ENCODE measurements at places on chromosomes 12 and 14. TPM values are rescaled to one million over a fixed set of nuclear protein-coding genes. Genes with fewer than 3 reads are reported as not detected.

The OR4K2 gene
- not detected for polyA plus RNA-seq

The RAPGEF3 gene
- polyA plus RNA-seq, result 69.4 TPM

The LHX5 gene
- polyA plus RNA-seq, result not detected

The CD9 gene
- polyA plus RNA-seq, result 66.3 TPM

The NANOG gene
- polyA plus RNA-seq, result 0.13 TPM

The ADAM21 gene
- polyA plus RNA-seq, result 0.40 TPM

The SDS gene
- 41.2 TPM for polyA plus RNA-seq

The GOLGA5 gene
- polyA plus RNA-seq, result 43.5 TPM

The PPP1R36 gene
- polyA plus RNA-seq, result 0.90 TPM

The RNF212B gene
- not detected for polyA plus RNA-seq

The PLCZ1 gene
- not detected for polyA plus RNA-seq

The SERPINA3 gene
- polyA plus RNA-seq, result 10.6 TPM

The OVCH1 gene
- 0.51 TPM for polyA plus RNA-seq
